ENCODE measurements at places on chromosomes 6 and 20. TPM values are rescaled to one million over a fixed set of nuclear protein-coding genes. Genes with fewer than 3 reads are reported as not detected.
A peak's percentile ranks its signal among the peaks of the same experiment; 100 is the strongest.

The OR2J3 gene
- not detected for total RNA-seq

GRCh38 chr6:73624896-73625295, 28.9 kb downstream of the SLC17A5 start:
- no peak for DNase-seq

GRCh38 chr6:16337295-16337975, 99.0 kb downstream of the GMPR start:
- DNase-seq = peak; percentile 97

The PTK7 gene
- 1.4 TPM for total RNA-seq

DNA sequence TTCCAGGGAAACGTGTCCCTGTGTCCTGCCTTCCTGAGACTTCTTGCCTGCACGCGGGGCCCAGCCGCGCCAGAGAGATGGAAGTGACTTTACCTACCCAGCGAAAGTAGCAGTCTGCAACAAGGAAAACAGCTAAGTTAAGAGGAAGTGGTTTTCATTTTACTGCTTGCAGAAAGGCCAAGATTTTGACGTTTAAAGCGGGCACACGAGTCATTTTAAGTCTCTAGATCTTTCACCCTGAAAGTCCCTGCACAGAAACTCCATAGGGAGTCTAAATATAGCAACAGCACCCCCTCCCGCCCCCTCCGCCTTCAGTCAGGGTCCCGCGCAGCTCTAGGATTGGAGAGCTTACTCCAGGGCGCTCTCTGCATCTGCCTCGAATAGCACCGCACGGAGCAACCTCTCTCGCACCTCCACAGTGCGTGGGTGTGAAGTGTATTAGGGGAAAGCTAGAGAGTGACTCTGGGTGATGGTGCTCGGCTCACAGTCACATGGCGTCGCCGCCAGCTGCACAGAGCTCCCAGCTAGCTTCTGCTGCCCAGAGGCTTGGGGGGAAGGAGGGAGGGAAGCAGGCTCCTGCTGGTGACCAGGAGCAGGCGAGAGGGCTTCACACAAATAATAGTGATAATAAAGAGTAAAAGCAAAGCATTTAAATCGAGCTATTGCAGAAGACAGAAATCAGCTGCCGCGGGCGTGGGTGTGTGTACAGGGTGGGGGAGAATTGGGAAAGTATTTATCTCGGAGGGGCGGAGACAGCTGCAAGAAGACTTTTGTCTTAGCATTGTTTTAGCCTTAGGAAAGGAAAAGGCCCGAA, 1.8 kb upstream of the KCNQ5 start:
- peak; percentile 47 for DNase-seq

The SOBP gene
- 15.6 TPM for total RNA-seq

DNA sequence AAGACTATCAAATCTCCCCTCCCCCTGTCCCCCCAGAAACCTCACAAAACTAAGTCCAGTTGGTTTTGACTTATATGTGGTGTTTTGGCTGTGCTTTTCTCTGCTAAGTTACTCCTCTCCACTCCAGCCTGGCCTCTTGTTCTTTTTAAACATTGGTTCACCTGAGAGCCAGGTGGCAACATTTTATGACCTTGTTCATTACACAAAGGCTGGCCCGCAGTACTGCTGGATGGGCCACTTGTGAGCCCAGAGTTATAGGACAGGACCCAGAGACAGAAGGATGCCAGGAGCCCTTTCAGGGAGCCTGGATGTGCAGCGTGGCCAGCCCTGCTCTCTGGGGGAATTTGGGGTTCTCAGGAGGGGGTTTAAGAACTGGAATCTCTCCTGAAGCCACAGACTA, 90.0 kb downstream of the RAMACL start:
- no peak for DNase-seq

DNA sequence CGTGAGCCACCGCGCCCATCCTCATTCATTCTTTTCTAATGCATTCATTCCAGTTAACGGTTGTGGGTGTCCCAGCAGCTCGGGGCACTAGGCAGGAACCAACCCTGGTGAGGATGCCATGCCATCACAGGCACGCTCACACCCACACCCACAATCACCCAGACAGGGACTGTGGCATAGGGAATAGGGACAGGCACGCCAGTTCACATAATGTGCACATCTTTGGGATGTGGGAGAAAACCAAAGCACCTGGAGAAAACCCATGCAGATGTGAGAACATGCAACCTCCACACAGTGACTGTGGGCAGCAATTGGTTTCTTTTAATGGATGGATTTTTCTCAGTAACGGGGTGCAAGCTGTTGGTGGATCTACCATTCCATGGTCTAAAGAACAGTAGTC, 64.3 kb downstream of the IRF4 start:
- no peak for DNase-seq

- no peak for DNase-seq
Observed at GRCh38 chr20:32480371-32481241, 104.5 kb downstream of the NOL4L start.

DNA sequence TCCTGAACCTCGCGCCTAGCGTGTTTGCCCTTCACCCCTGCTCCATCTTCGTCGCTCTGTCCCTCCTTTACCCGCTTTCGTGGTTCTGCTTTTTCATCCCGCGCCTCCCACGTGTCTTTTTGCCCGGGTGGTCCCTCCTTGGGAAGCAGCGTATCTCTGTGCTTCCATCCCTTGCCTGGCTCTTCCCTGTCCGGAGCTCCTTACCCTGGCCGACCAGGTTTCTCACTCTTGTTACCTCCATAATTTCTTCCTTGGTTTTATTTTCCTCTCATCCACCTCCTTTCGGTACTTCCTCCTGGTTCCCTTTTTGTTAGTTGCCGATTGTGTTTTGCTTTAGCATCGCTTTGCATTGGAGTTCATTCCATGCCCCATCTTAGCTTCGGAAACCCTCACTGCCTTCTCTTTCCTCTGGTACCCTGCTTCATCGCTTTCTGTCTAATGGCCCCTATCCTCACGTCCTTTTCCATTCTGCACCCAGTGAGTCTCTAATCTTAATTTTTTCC, 735 bp downstream of the FAM135A start:
- DNase-seq = no peak

- no peak for DNase-seq
Observed at GRCh38 chr6:156685823-156686222, 91.4 kb upstream of the ARID1B start.

- DNase-seq = no peak
Observed at GRCh38 chr6:157683707-157684106, 139.3 kb upstream of the SNX9 start.

- DNase-seq = no peak
Observed at GRCh38 chr6:22102671-22103070, 194.2 kb downstream of the PRL start.

The PAK5 gene
- not detected for total RNA-seq

DNA sequence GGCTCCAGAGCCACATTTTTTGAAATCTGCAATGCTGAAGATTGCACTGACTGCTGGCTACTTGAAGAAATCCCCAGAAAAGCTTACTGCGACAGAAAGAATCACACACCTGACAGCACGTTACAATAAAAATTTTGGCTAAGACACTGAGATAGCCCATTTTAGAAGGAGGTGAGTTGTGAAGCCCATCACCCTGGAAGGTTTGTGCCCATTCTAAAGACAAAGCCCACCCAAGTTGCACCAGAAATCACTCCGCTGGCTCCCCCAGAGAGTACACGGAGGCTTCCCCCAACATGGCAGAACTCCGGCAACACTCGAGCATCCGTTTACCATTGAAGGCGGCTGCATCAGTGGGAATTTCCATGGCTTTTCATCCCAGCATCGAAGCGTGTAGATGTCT, 29.4 kb downstream of the LPA start:
- DNase-seq = no peak

DNA sequence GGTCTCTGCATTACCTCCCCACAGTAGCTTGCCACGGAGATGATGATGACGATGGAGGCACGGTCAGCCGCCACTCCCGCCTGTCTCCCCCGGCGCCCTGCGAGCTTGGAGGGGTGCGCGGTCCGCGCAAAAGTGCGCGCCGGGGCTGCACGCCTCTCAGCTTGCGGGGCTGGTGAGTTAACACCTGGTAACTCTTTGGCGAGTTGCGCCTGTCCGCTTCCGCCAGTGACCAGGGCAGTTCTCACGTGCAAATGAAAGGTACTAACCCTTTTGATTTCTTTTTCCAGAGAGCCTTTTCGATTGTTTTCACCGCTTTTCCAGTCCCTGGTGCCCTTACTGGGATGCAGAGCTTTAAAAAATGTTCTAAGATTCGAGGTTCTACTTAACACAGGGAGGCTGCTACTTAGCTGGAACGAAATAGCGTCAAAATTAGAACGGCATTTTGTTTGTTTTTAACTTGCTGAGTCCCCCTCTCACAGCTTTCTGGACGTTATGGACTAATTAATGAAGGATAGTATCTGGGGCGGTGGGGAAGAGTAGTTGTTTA, 6.2 kb downstream of the GRIK2 start:
- DNase-seq = no peak

DNA sequence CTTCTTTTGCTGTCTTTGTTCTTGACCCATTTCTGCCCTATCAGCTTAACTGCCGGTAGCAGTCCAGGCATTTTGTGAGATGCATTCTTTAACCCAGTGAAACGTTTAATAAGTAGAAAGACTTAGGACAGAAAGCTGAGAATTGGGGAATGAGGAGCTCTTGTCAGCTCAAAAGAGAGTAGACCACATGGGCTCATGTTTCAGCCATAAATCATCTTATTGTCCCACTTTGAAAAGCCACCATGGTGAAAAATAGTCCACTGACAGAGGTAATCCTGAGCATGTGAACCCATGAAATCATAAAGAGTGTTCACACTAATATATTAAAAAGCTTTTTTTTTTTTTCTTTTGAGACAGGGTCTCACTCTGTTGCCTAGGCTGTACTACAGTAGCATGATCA, 16.3 kb downstream of the ORC3 start:
- DNase-seq = no peak

The DOK5 gene
- 2.9 TPM for total RNA-seq

DNA sequence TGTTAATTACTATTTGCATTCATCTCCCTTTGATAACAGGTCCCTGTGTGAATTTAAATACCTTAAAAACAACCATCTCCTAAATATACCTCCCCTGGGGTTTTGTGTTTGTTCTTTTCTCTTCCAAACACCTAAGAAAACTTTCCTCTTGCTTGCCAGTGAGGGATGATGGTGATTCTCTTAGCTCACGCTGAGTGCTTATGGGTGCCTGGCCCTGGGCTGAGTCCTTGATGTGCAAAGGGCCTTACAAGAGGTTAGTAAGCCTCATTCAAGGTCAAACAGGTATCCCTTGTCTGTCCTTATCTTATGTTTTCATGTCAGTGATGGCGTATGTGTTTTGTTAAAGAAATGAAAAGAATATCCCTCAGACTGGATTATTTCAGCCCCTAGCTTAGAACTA, 76.3 kb downstream of the SYCP2L start:
- no peak for DNase-seq

DNA sequence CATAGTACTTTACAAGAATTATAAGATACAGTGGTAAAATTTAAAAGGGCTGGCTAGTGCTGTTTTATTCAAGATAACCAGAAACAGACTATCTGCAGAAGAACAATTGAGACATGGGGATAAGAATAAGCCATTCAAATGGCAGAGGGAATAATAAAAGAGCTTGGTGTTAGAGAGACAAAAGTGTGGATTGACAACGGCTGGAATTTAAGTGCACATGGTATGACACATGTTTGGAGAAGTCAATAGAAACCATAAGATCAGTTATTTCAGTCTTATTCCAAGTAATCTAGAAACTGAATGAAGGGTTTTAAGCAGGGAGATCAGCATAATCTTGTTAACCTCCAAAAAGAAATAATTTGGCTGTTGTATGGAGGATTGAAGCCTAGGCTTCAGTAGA, 1205.5 kb upstream of the CITED2 start:
- DNase-seq = no peak

The SLC22A2 gene
- total RNA-seq = not detected

DNA sequence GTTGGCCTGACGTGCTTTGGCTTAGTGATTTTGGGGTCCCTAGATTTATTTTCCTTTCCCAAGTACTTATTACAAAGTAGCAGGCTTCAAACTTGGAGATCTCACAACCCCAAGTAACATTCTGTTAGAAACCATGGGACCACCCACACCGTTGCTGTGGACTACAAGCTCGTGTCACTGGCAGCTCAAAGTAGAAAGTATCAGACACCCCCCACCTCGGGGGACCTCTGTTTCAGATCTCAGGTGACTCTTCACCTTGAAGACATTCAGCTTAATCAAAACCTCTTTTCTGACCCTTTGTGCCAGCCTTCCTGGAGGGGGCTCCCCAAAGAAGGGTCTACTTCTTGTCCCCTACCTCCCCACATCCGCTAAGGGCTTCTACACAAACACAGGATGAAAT, 15.7 kb upstream of the MYT1 start:
- DNase-seq = no peak

- DNase-seq = no peak
Observed at GRCh38 chr6:99434702-99435530, 9.8 kb upstream of the PNISR start.

The ANKS1A gene
- 25.0 TPM for total RNA-seq

- no peak for DNase-seq
Observed at GRCh38 chr20:36344517-36345132, 38.5 kb downstream of the DLGAP4 start.
